A549 (cell line): ENCODE measurements at places on chromosomes 12 and 14. TPM values are rescaled to one million over a fixed set of nuclear protein-coding genes. Genes with fewer than 3 reads are reported as not detected.
A peak's percentile ranks its signal among the peaks of the same experiment; 100 is the strongest.

DNA sequence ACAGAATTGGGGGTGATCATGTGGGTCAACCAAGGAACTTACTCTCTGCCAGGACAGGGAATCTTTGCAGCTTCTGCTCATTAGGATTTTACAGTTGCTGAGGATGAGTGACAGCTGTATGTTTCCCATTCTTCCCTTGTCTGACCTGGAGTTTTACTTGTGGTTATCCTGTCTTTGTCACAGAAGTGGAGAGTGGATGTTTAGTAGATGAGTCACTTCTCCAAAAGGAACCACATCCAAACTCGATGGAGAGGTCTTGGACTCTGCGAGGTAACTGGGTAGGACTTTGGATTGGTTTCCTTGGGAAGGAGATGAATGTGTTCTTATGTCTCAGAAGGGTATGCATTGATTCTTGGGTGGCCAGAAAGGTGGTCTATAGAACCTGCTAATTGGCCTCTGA, 53.8 kb upstream of the USP44 start:
- DNase-seq = no peak

DNA sequence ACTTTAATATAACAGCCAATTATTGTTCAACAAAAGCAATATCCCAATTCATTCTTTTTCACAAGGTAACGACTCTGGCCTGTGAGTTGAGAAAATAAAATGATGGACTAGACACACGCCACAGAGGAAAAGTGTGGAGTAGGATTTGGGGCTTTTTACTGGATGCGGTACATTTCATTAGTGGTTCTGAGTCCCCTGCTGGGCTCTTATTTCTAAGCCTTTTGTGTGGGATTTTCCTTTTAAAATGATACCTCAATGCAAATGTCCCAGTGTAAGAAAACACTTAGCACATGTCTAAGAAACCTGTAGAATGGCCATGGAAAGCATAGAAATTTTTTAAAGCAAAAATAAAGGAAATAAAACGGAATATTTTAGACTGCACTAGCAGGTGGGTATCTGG, 73.4 kb downstream of the C12orf42 start:
- DNase-seq = no peak

DNA sequence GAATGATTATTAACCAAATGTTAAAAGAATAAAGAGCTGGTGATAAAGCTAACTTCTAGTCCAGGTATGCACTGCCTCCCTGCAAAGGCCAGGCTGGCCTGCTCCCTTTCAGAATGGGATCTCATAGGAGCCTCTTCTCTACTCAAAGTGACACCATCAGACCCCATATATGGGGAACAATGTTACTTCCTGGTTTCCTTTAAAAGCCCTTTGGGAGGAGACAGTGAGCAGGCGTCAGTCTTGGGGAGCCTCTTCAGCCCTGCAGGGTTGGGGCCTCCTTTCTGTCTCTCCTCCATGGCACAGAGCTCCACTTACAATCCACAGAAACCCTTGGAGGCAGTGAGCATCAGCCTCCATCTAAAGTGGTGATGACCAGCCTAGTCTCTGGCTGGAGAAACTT, 17.3 kb upstream of the GPRC5A start:
- DNase-seq = no peak

DNA sequence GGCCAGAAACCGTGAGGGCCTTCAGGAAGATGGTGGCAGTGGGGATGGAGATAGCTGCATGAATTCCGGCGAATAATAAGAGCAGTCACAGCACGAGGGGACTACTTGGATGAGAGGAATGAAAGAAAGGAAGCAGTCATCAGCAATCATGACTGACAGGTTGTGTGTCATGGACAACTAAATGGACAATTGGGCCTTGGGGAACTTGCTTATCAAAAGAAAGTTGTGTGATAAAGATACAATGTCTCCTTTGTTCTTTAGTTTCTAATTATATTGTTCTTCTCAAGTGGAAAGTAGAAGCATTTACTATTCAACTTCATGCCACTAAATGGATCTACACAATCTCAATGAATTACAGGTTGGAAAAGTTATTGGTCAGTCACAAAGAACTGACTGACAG, 130.5 kb downstream of the TMTC1 start:
- DNase-seq = no peak

DNA sequence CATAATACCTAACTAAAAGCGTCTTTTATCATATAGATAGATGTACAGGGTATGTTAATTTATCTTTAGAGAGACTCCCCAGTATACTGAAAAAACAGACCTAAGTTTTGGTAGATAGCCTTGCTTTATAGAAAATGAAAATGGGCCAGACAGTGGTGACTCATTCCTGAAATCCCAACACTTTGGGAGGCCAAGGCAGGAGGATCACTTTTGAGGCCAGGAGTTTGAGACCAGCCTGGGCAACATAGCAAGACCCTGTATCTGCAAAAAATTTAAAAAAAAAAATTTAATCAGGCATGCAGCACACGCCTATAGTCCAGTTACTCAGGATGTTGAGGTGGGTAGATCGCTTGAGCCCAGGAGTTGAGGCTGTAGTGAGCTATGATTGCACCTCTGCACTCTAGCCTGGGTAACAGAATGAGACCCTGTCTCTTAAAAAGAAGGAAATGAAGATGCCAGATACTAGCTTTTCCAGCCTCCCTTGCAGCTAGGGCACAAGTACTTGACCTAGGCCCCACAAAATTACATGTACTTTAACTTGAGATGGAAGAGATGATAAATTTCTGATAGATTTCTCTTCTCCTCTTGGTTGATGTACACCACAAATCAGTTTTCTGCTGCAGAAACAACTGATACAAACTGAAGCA, 17.1 kb downstream of the RAP1B start:
- no peak for DNase-seq

DNA sequence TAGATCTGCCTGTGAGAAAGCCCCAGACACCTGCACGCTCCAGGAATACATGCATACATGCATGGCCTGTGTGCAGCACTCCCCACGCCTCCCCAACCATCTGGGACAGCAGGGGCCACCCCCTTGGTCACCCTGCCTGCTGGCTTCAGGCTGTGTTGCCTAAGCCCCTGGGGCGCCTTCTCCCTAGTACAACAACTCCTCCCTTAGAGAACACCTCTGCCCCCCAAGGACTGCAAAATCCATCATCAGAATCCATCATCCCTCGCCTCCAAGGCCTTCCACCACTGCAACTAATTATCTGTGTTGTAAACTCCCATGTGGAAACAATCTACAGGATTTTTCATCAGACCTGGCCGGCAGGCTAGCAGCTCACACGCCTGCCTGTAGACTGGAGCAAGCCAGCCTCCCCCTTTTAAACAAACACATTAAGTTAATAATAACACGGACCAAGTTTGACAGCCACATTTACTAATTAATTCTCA, 36.8 kb downstream of the ZFP36L1 start:
- DNase-seq = no peak

GRCh38 chr12:85179680-85180270, 100.2 kb upstream of the ALX1 start:
- DNase-seq = peak; percentile 25

GRCh38 chr12:3305904-3306619, 184.9 kb upstream of the PRMT8 start:
- DNase-seq = no peak

DNA sequence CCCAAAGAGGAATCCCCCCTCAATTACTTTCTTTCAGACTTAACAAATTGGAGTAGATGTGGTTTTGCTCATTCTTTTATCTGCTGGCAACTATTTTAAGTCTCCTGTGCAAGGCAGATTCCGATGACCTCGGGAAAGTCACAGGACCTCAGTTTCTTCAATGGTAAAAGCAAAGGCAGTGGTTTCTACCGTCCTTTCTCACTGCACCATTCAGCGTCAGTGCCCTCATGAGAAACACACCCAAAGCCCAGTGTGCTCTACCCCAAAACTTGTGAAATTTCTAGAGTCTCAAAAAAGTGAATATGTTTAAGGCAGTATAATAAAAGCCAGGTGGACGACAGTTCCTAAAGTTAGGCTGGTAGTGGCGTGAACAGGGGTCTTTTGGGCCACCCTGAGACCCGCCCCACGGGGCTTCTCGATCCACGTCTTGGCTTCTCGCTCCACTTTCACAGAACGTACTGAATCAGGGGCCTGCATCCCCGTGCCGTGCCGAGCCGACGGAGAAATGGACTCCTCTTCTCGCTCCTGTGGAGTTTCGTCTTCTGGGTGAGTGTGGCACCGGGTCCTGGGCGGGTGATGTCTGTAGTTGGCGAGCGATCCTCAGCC, 1.3 kb upstream of the ARHGAP5 start:
- peak; percentile 43 for DNase-seq

DNA sequence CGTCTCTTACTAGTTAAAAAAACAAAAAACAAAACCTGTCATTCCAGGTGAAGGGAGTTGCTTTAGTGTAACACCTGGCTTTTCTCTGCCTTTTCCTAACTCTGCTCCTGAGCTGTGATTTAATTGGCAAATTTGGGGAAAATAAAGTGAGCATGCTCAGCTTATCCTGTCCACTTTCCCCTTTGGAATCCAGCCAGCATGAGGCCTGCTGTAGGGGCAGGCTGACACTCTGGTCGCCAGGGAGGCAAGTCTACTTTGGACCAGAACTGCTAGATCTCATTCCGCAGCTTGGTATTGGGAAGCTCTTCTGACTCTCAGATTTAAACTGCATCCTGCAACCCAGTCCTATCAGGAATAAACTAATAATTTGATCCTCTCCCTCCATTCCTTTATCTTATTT, 30.1 kb downstream of the CDKN1B start:
- no peak for DNase-seq

RASAL1 gene
- polyA plus RNA-seq = 0.18 to 0.30 TPM (median 0.30 TPM) in 3 replicates

ERP27 gene
- polyA plus RNA-seq = 0.09 TPM in 1 of 3 replicates, not detected in the others
